ENCODE measurements at places on chromosomes 1 and 21. TPM values are rescaled to one million over a fixed set of nuclear protein-coding genes. Genes with fewer than 3 reads are reported as not detected.

The FTCD gene
- 1.1 TPM for total RNA-seq

DNA sequence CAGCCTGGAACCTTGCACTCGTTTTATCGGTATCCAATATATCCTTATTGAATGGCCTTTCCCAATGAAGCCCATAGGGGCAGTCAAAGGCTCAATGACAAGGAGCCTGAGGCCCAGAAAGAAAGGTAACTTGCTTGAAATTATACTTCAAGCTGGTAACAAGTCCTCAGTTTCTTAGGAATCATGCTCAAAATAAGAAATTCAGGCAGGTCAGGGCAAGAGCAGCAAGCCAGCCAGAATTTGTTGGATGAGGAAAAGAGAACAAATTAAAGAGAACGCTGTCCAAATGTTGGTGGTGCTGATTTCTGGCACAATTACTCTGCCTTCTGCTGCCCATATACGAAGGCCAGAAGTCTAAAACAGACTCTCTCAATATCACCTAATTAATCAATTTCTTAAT is 77.6 kb downstream of the DDX20 start:
- no peak for DNase-seq

- peak; percentile 70 for DNase-seq
Measured at GRCh38 chr21:36927719-36928117, 38.8 kb downstream of the HLCS start.

- no peak for DNase-seq
Measured at GRCh38 chr1:181508486-181509165, 25.3 kb downstream of the CACNA1E start.

DNA sequence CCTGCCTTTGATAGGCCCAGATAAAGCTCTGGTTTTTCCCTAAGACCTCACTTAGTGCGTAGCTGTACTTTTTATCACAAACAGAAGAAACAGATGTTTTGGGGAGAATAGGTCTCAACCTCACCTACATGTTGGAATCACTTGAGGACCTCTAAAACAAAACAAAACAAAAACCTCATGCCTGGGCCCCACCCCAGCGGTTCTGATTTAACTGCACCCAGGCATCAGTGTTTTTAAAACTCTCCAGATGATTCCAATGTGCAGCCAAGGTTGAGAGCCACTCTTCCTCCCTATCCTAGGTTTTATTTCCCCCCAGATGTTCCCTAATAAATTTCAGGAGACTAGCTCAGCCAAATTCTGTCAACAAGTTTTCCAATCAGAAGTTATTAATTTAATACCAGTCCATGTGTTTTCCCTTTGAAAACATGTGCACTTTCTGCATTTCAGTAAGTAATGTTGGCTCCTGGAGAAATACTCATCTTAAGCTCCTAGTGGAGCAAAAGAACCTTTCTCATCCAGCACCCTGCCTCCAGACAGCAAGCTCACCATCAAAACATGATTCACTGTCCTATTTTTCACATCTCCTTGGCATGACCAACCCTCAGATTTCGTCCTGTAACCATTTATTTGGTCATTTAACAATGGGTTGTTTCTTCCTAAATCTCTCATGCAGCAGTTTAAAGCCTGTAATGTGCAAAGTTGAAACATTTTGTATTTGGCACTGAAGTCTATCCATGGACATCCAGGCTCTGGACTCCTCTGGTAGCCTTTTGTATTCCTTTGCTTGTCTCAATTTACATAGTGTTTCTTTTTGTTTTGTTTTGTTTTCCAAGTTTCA is 27.5 kb downstream of the LRRC8C start:
- no peak for DNase-seq

DNA sequence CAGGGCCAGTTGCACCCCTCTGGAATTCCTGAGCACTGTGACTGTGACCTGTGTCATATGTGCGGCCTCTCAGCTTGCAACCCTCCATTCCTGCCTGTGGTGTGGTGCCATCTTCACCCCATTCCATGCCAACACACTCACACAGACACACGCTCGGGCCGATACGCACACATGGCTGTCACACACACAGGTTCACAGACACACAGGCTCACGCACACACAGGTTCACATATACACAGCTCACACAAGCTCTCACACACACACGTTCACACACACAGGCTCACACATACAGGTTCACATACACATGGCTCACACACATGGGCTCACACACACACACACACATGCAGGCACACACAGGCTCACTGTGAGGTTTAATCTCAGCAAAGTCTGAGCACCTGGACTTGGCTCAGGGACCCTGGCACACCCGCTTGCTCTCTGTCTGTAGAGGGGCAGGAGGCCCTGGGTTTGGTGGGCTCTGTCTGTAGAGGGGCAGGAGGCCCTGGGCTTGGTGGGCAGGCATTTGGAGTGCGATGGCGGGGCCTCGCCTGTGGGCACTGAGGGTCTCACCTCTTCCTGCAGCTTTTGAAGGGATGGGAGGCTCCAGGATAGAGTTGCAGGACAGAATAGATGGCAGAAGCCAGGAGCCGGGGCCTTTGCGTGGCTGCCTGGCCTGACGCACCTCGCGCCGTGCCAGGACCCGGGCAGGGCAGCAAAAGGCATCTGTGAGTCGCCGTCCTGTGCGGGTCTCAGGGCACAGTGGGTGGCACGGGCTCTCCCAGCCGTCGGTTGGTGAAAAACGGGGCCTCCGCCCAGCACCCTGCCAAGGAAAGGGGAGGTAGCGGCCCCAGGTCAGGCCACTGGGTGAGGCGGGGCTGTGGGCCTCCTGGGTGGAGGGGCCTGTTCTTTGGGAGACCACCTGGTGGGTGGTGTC is 17.1 kb downstream of the COL18A1 start:
- DNase-seq = no peak

DNA sequence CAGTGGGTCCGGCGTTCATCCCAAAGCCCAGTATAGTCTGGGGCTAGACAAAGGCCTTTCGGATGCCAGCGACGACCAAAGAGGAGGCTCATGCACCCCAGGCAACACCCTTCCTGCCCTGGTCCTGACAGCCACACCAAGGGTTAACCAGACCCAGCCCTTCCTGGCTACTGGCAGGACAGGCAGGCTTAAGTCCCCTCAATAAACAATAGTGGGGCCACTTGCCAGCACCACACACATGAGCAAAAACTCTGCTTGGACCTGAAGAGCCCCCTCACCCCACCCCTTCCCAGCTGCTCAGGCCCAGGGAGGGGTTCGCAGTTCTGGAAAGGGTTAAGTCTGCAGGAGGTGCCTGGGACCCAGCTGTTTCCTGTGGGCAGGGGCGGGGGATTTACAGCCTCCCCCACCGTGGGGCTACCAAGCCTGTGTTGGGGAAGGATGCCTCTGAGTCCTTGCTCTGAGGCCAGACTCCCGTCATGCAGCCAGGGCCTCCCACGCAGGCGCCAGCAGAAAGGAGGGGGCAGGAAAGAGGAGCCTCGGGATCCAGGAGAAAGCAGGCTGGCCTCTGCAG is 18.2 kb downstream of the PHLDA3 start:
- peak; percentile 56 for DNase-seq

DNA sequence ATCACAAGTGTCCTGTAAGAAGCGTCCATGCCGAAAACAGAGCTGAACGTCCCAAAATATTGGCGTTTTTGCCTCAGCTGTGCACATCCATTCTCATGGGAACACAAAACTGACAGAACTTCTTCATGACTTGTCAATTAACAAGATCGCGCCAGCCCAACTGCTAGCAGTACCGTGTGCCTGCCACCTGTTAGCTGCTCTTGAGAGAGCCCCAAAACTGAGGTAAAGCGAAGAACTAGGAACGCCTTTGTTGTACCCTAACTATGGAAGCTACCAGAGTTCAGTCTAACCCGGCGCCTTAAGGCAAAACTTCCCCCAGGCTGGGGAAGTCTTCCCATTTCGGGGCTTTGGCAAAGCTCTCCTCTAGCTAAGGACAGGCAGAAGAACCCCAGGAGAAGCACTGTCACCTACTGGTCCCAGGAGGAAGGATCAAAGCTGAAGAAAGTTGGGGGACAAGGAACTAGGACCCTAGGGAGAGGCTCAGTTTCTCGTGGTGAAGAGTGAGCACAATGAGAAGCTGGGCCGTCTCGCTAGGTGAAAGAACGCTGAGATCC is 719 bp downstream of the EYA3 start:
- DNase-seq = peak; percentile 74

GRCh38 chr1:55128418-55128995 is 86.7 kb downstream of the USP24 start:
- no peak for DNase-seq
